ENCODE measurements at places on chromosomes 13 and 19.

- DNase-seq: no peak
These were observed 26.2 kb downstream of the TMED1 start for GRCh38 chr19:10809651-10810285.

GRCh38 chr19:3054972-3055740 is 7.1 kb downstream of the TLE5 start:
- DNase-seq: no peak

GRCh38 chr13:19329365-19329764 is 147.7 kb upstream of the TUBA3C start:
- DNase-seq: no peak

GRCh38 chr13:99689955-99690354 is 188.7 kb downstream of the TM9SF2 start:
- DNase-seq: no peak

- DNase-seq: no peak
These were observed 3.3 kb downstream of the MYO16 start for GRCh38 chr13:108632649-108633167.

DNA sequence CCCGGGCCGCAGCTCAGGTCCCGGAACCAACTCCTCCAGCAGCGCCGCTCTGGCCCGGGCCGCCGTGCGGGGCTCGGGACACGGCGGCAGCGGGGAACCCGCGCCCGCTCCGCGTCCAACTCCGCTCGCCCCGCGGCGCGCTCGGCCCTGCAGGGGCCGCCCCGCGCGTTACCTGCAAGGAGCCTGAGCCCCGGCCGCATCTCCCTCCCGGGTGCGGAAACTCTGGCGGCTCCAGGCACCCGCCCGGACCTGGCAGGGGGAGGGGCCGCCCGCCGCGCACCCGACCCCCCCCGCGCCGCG is at the start of gene TMTC4:
TSS of gene TMTC4 (minus strand) at position 224 of the 300 bp plus-strand sequence. CDS start 4,433 bp downstream, outside the sequence.
- no peak for DNase-seq

Measured in COLO829 (cell line).